GM12891 (cell line): ENCODE measurements at places on chromosomes 7 and 10.

- no peak for DNase-seq
Observed at GRCh38 chr10:48317321-48317990, 11.0 kb downstream of the MAPK8 start.

DNA sequence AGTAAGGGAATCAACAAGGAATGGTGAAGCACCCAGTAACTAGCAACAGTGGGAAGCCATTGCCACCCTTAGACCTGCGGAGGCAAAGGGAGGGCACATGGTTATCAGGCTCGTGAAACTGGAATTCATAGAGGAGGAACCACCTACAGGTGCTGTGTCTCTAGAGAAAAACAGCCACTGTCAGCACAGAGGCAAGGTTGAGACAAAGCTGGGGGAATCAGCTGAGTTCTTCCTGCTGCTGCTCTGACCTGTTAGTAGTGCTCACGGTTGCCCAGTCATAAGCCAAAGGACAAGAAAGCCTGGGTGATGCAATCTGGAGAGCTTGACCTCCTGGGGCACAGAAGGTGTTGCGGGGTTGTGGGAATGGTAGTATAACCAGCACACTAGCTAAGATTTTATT lies 110.1 kb downstream of the TPST1 start:
- no peak for DNase-seq

GRCh38 chr10:71294091-71294561 lies 24.9 kb upstream of the SLC29A3 start:
- DNase-seq = no peak

DNA sequence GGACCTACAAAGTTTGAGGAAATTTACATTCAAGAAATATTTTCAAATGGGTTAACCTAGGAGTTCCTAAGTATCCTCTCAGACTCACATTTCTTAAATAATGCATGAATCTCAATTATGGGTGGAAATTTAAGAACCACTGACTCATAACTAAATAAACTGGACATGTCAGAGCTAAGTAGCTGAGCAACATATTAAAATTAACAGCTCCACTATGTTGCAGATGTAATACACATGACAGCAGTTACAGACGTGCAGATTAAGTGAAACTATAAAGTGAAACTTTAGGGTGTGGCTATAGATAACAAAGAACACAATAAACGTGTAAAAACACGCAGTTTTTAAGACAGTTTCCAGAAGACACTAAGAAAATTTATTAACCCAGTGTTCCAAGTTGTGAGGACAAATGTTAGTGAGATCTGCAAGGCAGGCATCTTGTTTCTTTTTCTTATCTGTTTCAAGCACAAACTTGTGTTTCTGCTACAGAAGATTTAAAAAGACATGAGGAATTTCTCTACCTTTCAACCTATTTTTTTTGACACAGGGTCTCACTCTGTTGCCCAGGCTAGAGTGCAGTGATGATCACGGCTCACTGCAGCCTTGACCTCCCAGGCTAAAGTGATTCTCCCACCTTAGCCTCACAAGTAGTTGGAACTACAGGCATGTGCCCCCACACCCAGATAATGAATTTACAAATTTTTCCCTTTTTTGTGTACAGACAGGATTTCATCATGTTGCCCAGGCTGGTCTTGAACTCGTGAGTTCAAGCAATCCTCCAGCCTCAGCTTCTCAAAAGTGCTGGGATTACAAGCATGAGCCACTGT lies 25.3 kb downstream of the DNMBP start:
- DNase-seq = no peak

DNA sequence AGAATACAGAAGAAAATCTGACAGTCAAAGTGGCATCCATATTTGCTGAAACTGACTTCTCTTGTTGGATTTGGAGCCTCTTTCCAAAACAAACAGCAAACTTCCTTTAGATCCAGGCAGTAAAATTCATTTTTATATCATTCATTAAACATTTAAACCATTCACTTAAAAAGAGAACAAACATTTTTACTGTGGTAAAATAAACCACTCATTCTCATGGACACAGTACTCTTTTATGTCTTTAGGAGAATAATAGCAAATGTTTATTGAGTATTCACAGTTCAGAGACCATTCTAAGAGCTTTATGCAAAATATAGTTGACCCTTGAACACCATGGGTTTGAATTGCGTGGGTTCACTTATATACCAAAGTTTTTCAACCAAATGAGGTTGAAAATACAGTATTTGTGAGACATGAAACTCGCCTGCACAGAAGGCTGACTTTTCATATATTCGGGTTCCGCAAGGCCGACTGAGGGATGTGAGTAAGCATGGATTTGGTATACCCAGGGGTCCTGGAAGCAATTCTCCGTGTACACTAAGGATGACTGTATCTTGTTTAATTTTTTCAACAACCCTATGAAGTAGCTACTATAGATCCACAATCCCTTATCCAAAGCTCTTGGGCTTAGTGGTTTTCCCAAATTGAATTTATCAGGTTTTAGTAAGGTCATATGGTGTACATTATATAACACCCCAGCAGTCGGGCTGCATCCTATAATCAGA lies 49.1 kb downstream of the ATXN7L1 start:
- no peak for DNase-seq

DNA sequence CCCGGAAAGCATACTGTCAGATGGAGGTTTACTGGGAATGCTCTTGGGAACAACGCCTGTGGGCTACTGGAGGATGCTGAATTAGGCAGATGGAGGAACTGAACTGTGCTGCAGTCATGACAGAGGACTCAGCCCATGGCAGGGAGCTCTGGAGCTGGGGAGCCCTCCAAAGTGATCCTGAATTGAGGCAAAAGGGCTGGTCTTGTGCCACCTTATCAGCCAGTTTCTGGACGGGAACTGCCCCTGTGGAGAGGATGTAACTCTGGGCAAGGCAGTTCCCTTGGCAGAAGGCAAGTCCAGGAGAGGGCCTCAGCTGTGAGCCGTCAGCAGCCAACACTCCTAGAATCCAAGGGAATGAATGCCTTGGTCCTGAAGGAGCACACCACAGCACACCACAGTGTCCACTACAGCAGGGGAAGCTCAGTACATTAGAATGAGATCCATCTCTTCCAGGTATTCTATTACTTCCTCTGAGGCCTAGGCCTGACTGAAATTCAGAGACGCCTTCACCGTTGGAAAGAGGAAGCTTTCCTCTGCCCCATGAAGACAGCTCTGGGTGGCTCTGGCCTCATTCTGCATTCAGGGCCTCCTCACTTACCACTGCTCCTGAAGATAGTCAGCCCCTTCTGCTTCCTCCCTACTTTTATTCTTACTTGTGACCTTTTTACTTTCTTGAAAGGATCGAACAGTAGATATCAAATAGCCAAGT lies 139.6 kb upstream of the GPR26 start:
- no peak for DNase-seq
